ENCODE measurements at places on chromosomes 16 and 17.

GRCh38 chr17:74734256-74734655, 2.8 kb upstream of the RAB37 start:
- no peak for DNase-seq

DNA sequence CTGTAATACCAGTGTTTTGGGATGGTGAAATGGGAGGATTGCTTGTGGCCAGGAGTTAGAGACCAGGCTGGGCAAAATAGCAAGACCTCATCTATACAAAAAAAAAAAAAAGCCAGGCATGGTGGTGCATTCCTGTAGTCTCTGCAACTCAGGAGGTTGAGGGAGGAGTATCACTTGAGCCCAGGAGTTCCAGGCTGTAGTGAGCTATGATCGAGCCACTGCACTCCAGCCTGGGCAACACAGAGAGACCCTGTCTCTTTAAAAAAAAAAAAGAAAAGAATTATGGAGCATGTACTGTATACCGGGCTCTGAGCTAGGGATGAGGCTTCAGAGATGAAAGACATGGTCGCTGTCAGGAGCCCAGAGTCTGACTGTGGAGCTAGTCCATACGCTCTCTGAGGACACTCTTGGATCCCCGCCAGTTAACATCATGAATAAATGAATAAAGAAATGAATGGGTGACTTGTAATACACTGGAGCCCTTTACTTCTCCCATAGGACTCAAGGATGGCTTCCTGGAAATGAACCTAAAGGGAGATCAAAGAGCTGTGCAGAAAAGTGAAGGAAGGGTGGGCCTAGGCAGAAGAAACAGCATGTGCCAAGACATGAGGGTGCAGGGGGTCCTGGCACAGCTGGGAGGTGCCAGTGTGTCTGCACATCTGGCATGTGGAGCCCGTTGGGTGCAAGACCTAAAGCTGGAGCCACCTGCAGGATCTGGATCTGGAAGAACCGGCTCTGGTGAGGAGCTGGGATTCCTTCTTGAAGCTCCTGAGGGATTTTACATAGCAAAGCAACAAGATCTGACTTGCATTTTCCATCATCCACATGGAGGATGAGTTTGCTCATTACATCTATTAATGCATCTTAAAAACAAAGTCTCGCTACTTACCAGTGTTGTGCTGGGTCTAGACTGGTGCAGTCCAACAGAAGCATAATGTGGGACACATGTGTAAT, 120.4 kb downstream of the IRX3 start:
- no peak for DNase-seq

- DNase-seq, result no peak
Measured at GRCh38 chr17:5365831-5366230, 53.6 kb downstream of the NUP88 start.

DNA sequence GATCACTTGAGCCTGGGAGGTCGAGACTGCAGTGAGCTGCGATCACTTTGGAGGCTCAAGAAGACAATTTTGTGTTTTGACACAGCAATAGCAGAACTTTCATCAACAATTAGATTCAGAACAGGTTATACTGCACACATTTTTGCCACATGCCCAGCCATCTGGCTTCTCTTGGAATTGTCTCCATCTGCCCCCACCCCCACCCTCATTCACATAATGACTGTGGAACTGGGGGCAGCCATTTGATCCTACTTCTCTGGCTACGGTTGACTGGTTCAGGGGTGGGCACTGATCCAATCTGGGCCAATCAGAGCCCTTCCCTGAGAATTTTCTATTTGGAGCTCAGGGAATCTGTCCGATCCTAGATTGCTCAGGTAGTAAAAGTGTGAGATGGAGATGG, 14.0 kb downstream of the TMEM92 start:
- DNase-seq, result no peak

GRCh38 chr16:62821824-62822223, 785.6 kb upstream of the CDH8 start:
- no peak for DNase-seq

- no peak for DNase-seq
Measured at GRCh38 chr17:75531721-75532072, 6.2 kb downstream of the LLGL2 start.

GRCh38 chr17:78510141-78511075, 66.8 kb downstream of the DNAH17 start:
- DNase-seq, result no peak

GRCh38 chr17:50096758-50097157, 1.6 kb downstream of the PDK2 start:
- no peak for DNase-seq
